Uterine smooth muscle cell (primary cell): ENCODE measurements at places on chromosomes 2 and 18. TPM values are rescaled to one million over a fixed set of nuclear protein-coding genes. Genes with fewer than 3 reads are reported as not detected.

Gene SLC4A3
- 4.3 and 9.5 TPM in 2 replicates for total RNA-seq

Gene LCT
- under 0.01 TPM in 2 replicates for total RNA-seq

Gene ANKAR
- total RNA-seq, result 3.7 and 6.0 TPM in 2 replicates

Gene ZSCAN30
- total RNA-seq, result 24.9 and 26.0 TPM in 2 replicates

Gene LRP2
- not detected in 2 replicates for total RNA-seq

Gene SLC5A7
- total RNA-seq, result not detected in 2 replicates

Gene B4GALT6
- 6.2 and 6.6 TPM in 2 replicates for total RNA-seq

Gene IL1A
- total RNA-seq, result 0.12 and 0.22 TPM in 2 replicates

Gene GFPT1
- total RNA-seq, result 73.7 and 106 TPM in 2 replicates

Gene CNTNAP5
- total RNA-seq, result not detected in 2 replicates

Gene RESP18
- total RNA-seq, result not detected in 2 replicates

Gene CCNYL1
- total RNA-seq, result 10.0 and 11.6 TPM in 2 replicates

Gene CCDC141
- 0.11 TPM in 1 of 2 replicates, not detected in the other for total RNA-seq

Gene IL36A
- total RNA-seq, result not detected in 2 replicates

Gene LRATD1
- 2.0 and 3.5 TPM in 2 replicates for total RNA-seq

Gene DSC3
- total RNA-seq, result 0.12 and 0.22 TPM in 2 replicates

Gene TTR
- total RNA-seq, result not detected in 2 replicates

Gene CERKL
- under 0.01 and 0.11 TPM in 2 replicates for total RNA-seq

Gene HTR2B
- total RNA-seq, result 19.3 and 57.7 TPM in 2 replicates

Gene PRKCE
- 9.1 and 11.5 TPM in 2 replicates for total RNA-seq

Gene FLACC1
- 1.4 and 2.0 TPM in 2 replicates for total RNA-seq

Gene VWA3B
- total RNA-seq, result not detected in 2 replicates

Gene STARD6
- total RNA-seq, result not detected in 2 replicates
